Activated CD8-positive, alpha-beta memory T cell treated with anti-CD3 and anti-CD28 coated beads for 1 hour (primary cell): ENCODE measurements at places on chromosomes 6 and 20.

DNA sequence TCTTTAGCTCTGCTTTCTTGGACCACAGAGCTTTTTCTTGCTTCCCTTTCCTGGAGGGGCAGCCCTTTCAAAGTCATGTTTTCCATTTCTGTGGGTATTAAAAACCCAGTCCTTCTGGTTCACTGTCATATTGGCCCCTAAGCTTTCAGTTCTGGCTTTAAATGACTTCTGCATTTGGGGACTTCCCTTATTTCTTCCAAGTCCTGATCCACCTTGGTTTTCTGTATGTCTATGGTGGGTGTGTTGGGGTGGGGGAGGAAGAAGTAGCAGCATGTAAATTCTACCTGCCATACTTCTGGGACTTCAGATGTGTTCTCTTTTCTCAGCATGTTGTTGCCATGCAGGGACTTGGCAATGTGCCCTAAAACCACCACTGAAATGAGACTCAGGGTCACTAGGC is 77.1 kb upstream of the EMILIN3 start:
- DNase-seq, result no peak

GRCh38 chr20:4412216-4412615 is 309.5 kb upstream of the PRND start:
- no peak for DNase-seq

GRCh38 chr6:11763460-11764249 is 14.9 kb downstream of the ADTRP start:
- DNase-seq, result no peak

- DNase-seq, result no peak
Observed at GRCh38 chr6:101845172-101845571, 451.7 kb downstream of the GRIK2 start.

- DNase-seq, result no peak
Observed at GRCh38 chr6:73969971-73970970, 274.3 kb downstream of the CD109 start.

- no peak for DNase-seq
Observed at GRCh38 chr20:3010985-3011723, 32.3 kb upstream of the GNRH2 start.

DNA sequence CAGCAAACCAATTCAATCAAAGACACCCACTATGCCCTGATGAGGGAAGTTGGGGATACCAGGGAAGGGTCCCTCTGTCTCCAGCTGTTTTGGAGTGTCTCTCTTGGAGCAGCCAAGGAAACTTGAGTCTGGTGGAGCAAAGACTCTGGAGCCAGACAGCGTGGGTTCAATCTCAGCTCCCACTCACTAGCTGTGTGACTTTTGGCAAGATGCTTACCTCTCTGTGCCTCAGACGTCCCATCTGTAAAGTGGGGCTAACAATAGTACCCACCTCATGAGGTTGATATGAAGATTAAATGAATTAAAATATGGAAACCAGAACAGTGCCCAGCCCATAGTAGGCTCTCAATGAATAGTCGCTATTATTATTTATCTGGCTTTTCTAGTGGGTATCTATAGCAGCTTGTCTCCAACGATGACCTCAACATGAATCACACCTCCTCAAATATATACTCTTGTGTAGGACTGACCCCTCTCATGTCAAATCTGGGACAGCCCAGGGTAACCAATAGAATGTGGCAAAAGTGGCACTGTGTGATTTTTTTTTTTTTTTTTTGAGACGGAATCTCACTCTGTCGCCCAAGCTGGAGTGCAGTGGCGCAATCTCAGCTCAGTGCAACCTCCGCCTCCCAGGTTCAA is 99.2 kb upstream of the FOXP4 start:
- no peak for DNase-seq

- DNase-seq, result no peak
Observed at GRCh38 chr20:44600758-44601201, 18.4 kb downstream of the PKIG start.

DNA sequence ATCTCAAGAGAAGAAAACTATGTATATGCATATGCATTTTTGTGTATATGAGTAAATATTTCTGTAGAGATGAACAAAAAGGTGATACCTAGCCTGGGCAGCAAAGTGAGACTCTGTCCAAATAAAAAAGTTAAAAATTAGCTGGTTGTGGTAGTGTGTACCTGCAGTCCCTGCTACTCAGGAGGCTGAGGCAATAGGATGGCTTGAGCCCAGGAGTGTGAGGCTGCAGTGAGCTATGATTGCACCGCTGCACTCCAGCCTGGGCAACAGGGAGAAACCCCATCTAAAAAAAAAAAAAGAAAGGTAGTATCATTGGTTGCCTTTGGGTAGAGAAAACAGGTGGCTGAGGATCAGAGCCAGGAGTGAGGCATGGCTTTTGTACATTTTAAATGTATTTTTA is 50.9 kb downstream of the KLHL31 start:
- DNase-seq, result no peak

GRCh38 chr20:63315240-63315689 is 22.3 kb downstream of the COL20A1 start:
- DNase-seq, result no peak

- DNase-seq, result peak; percentile 74
Observed at GRCh38 chr20:38805502-38805957, at the start of gene PPP1R16B. PPP1R16B (plus strand) TSS chr20:38805697; CDS start chr20:38835926, 30,229 bp downstream.

GRCh38 chr20:61263084-61263695 is 11.1 kb downstream of the CDH4 start:
- DNase-seq, result peak; percentile 11

DNA sequence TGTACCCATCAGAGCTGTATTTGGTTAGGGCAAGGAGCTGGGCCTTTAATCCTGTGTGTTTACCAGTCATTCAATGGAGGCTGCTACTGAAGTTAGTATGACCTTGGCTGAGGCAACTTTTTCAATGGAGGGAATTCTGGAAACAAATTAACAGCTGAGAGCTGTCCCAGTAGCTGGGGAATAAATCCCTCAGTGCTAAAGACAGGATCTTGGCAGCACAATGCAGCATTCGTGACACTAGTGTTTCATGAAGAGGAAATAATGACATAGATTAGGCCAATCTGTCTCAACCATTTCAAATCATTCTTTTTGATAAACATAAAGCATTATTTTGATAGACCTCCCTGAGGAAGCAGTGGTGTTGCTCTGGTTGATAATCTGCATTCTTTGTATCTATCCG is 42.9 kb downstream of the GRM1 start:
- no peak for DNase-seq

DNA sequence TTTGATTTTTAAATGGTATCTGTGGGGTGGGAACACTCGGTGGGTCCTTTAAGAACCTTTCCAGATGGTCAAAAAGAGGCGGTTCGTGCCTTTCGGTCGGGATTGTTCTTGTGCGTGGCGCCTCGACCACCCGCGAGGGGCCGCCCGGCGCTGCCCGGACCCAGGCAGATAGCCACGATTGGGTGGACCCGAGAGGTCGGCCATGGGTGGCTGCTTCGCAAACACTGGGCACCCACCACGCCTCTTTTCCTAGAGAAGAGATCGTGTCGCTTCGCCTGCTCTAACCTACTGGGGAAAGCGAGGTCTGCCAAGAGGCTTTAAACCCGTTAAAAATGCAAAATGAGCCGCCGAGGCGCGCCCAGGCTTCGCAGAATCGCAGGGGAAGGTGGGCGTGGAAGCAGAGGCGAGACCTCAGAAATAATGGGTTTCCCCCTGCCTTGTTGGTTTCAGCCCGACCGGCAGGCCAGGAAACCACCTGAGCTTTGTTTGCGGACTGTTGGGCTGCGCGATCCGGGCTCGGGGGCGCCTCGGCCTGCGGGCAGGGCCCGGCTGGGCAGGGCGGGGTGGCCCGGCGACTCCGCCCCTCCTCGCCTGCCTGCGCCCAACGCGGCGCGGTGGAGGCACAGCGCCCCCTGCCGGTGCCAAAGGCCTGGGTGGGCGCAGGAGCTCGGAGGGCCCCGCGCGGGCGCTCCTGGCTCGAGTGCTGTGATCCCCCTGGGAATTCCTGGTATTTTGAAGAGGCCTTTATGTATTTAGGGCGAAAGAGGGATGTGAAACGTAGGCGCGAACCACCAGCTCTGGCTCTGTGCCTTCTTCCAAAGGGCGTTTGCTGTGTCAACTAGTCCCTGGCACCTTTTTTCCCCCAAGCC is 1.6 kb downstream of the MARCKS start:
- no peak for DNase-seq

DNA sequence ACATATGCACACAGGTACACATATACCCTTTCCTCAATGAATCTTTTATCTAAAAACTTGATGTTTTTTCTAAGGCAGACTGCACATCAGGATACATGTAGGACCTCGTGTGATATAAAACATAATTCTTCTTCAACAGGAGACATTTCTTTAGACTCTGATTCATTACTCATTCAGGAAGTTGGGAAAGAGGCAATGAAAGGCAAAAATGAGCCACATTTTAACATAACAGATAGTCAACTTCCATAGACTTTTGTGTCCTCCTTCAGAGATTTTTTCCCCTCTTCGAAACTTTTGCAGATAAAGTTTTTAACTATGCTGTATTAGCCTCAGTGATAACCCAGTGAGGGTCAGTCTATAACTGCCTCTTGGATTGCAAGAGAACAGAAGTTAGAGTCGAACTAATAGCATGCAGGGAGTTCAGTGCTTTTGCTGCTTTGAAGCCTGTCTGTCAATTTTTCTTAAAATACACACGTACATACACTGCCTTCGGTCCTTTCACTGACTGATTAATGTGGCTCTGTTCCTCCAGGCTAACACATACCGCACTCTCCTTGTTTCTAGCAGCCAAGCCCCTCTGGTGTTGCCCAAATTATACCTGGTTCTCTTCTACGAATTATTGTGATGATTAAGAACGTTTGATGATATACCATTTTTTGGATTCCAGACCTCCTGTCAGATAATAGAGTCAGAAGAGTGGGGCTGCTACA is 562.5 kb upstream of the MAP3K7 start:
- DNase-seq, result no peak

DNA sequence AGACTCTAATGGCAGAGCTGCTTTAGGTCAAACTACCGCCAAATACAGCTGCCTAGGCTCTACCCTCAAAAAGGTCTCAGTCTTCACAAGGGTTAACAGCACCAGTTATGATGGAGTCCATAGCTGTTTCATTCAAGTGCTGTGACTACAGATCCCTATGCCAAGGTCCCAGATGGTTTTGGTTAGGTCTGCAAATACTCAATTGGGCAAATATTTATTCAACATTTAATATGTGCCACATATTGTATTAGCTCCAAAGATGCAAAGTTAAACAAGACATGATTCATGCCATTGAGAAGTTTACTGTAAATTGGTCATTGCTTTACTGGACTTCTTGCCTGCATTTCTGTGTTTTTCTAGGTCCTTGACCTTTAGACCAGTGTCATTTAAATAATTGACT is 55.8 kb upstream of the TFAP2D start:
- no peak for DNase-seq

DNA sequence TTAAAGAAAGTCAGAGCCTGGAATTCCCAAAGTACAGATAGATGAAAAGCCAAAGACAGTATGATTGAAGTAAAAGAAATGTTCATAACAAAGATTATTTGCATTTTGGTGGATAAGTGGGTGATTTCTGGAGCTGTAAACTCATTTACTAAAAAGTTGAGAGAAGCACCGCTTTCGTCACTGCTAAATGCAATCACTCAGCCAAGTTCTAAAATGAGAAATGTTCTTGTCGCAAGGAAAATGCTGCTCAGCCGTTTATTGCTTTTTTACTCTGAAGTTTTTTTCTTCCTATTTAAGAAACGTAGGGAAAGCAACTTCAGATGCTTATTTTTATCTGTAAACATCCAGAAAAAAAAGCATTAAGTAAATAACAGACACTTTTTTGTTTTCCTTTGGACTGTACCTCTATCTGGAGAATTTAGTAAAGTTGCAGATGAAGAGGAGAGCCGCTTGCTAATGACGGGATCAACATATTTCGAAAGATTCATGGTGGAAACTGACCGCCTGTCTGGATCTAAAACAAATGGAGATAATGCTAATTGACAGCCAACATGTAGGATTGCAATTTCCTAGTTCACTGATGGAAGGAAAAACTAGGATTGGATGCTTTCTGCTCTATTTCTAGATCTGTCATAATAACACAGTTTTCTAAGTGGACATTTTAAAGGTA is 93.8 kb upstream of the BCLAF1 start:
- DNase-seq, result no peak

DNA sequence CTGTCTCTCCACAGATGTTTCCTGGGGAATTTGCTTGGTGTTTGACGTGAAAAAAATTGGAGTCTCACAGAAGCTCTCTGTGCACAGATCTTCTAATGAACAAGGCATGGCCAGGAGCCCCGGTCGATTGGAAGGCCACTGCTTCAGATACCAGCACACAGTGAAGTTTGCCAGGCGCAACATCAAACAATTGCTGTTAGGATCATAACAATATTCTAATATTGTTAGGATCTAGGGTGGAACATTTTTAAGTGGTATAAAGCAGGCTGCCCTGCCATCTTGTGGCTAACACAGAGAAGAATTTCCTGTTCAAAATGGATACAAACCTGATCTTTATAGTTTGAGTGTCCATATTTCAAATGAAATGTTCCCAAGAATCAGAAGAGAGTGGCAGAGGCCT is 64.1 kb downstream of the C6orf118 start:
- DNase-seq, result no peak

GRCh38 chr20:823574-823902 is 10.0 kb upstream of the FAM110A start:
- no peak for DNase-seq

DNA sequence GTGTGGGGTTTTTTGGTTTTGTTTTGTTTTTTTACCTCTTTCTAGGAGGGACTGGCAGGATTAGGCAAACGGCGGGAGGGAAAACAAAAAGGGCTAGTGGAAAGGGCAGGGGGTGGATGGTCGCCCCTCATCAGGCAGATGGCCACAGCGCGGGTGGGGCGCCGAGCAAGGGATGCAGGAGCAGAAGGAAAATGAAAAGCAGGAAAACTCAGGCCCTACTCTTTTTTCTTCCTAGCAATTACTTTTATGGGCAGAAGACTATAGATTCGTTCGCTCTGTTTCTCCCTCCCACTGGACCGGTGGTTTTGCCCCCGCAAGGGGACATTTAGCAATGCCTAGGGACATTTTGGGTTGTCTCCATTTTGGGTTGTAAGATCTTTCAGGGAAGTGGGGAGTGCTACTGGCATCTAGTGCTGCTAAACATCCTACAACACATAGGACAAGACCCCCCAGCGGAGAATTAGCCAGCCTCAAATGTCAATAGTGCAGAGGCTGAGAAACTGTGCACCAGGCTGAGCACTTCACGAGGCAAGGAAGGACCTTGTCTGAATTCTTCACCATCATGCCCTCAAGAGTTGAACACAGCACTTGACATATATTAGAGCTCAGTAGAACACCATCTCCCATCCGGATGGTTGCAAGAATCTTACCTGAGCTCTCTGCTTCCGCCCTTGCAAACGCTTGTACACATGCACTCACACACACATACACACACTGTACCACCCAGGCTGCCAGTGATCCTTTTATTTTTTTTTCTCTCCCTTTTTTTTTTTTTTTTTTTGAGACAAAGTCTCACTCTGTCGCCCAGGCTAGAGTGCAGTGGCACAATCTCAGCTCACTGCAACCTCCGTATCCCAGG is 4.8 kb upstream of the ZMYND8 start:
- no peak for DNase-seq

- no peak for DNase-seq
Observed at GRCh38 chr6:12125396-12125795, 113.3 kb downstream of the HIVEP1 start.

- no peak for DNase-seq
Observed at GRCh38 chr6:38637756-38638155, 2.0 kb downstream of the BTBD9 start.

- no peak for DNase-seq
Observed at GRCh38 chr6:111832833-111833418, 40.3 kb downstream of the FYN start.

- DNase-seq, result no peak
Observed at GRCh38 chr20:50534567-50534966, 24.4 kb downstream of the PTPN1 start.
